Left ventricle myocardium inferior (tissue), 1 donor: ENCODE measurements at places on chromosomes 12 and 14.

DNA sequence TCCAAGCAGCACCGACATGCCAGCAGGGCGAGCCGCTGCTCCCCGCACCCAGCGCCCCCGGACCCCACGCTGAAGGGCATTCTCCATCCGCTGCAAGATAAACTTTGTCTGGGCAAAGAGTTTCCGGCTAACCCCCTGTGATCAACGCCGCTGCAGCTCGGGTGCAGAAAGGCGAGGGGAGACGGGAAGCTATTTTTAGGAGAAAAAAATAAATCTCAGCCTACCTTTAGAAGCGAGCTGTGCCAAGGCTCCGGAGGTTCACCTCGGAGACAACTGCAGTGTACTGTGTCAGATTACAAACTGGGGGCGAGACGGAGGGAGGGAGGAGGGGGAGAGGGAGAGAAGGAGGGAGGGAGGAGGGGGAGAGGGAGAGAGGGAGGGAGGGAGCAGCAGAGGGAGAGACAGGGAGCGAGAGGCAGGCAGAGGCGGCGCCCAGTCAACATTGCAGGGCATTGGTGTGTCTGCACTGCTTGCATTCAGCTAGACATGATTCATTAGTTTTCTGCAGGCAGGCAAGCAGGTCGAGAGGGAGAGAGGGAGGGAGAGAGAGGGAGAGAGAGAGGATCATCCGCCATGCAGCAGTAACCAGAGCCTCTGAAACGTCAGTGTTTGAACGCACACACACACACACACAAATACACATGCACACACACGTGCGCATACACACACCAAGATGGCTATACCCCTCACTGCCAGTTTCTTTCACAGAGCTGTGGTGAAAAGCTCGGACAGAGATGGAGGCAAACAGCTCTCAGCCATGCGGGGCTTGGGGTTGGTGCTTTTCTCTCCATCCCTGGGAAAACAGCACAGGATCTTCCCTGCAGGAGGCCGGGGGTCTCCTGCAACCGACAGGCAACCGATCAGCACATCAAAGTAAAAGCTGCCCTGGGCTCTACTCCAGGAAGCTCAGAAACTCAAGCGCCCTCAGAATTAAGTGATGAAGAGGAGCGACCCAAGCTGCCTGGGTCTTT lies at the start of gene RIMBP2:
Gene RIMBP2 (minus strand): TSS at position 302 of the 971 bp plus-strand sequence. CDS start 237,286 bp downstream, outside the sequence.
- no peak for DNase-seq

GRCh38 chr14:45211295-45211694 lies 41.7 kb downstream of the MIS18BP1 start:
- DNase-seq: no peak

DNA sequence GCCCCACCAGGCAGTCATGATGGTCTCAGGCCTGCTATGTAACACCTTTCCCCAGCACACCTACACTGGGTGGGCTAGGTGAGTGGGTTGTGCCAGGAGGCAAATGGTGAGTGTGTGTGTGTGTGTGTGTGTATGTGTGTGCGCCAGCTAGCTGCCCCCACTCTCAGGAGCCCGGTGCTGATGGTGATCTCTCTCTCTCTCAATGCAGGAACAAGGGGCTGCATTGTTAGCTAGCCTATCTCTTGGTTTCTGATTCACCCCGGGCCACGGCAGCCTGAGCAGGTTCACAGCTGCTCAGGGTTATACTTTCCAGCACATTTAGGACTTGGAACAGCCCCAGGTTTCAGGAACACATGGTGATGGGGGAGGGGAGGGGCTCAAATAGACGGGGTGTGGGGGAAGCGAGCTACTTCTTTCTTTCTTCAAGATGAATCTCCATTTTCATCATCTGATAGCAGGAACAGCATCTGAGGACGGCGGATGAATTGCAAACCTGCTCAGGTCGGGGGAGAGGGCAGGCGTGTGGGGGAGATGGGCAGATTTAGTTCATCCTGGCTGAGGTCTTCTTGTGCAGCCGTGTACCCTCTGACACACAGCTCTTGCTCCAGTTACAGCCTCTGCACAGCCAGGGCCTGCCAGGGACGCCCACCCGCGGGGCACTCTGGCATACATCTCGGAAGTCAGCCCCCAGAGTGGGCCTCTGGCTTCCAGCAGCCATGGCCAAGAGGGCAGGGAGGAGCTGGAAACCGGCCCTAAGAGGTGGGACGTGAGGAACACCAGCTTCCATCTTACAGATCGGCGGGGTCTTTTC lies 137.6 kb downstream of the ZFP36L1 start:
- no peak for DNase-seq

DNA sequence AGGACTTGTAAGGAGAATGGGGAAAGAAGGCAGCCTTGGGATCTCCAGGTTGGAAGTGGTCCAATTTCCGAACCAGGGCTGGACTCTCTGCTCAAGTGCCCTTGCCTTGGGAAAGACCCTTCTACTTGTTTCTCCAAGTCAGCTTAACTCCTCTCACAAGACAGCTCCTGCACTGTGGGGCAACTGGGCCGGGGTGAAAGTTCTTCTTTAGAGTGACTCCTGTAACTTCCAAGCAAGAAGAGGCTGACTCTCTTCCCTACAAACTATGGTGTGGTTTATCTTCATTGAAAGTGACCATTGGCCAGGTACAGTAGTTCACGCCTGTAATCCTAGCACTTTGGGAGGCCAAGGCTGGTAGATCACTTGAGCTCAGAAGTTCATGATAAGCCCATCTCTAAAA lies 13.7 kb downstream of the KRT1 start:
- DNase-seq: no peak

GRCh38 chr14:70935135-70935534 lies 27.9 kb downstream of the PCNX1 start:
- DNase-seq: no peak

- no peak for DNase-seq
Measured at GRCh38 chr12:105445249-105445648, 114.8 kb downstream of the C12orf75 start.

DNA sequence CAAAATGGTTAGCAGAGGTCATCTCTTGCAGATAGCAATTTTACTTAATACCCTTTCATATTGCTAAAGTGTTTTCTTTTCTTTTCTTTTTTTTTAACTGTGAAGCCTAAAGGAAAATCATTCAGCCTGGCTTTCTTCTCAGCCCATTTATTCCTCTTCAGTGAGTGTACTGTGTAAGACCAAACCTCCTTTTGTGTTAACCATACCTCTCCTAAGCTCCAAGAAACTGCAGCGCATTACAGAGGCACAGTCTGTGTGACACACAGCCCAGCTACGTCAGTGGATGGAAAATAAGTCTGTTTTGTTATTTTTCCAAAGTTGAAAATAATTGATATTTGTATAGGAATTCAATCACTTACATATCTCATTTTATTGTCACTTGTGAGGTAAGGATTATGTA lies 21.7 kb downstream of the DCAF5 start:
- no peak for DNase-seq

- no peak for DNase-seq
Measured at GRCh38 chr14:28704153-28704552, 62.4 kb upstream of the FOXG1 start.

DNA sequence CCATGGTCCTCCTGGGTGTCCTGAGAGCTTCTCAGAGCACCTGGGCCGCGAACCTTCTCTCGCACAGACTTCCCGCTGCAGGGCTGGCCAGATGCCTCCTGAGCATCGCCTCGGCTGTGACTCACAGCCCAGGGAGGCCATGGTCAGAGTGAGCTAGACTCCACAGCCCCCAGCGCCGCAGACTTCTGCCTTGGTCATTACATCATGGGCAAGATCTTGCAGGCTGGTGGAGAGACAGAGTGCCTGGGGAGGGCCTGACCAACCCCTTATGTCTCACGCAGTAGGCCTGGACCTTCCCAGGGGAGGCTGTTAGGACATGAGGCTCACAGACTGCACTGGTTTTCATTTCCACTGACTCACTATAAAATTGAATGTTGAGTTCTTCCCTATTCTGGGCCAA lies 41.8 kb downstream of the SMOC1 start:
- no peak for DNase-seq
